ENCODE measurements at places on chromosomes 3 and 15.

DNA sequence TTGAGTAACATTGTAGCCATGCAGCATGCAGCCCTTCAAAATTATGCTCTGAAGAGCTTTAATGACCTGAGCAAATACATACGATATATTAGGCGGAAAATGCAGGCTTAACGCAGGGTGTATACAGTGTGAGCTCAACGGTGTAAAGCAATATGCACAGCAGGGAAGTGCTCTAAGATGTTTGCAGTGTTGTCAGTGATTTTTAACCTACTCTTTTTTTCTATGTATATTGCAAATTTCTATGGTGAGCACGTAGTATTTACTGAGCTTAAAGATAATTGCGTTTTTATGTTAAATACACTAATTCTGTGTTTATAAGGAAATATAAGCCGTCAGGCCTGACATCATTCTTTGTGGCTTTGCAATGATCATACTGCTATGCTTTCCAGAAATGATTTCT, 42.1 kb downstream of the DGKG start:
- DNase-seq: no peak

DNA sequence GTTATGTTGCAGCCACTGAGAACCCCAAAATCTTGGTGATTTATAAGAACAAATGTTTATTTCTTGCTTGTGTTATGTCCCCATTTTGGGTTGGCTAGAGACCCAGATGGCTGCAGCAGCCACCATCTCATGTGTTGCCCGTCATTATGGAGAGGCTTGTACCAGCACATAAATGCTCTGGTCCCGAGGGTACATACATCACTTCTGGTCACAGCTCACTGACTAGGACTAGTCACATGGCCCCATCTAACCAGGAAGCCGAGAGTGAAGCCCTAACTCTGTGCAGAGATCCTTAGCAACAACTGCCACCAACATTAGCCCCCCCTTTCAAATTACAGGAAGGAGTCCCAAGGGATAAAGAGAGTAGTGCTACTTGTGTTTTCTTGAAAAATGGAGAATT, 25.5 kb upstream of the HACD2 start:
- DNase-seq: no peak

GRCh38 chr15:78933823-78934654, 10.8 kb downstream of the CTSH start:
- DNase-seq: no peak

DNA sequence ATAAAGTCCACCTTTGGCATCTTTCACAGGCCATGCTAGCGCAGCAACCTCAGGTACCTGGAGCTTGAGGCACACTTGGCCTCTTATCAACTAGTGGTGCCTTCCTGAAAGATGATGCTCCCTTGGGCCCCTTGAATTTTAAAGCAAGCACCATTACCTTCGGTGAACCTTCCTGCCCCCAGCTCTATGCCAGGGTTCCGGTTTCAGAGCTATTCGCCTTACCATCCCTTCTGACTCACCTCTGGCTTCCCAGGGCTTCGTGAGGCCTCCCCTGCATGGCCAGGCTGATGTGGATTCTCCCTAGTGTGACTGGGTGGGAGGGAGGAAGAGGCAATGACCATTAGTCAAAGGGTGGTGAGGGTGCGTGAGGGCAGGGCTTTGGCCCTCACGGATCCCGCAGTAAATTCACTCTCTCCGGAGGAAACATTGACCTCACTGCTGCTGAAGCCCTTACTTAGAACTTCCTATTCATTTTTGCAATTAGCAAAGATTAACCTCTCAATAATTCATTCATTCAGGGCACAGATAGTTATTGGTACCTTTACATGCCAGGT, 16.3 kb downstream of the BHLHE40 start:
- no peak for DNase-seq

GRCh38 chr3:14451844-14452739, 49.7 kb downstream of the SLC6A6 start:
- peak; percentile 27 for DNase-seq

Data from HEK293T (cell line).